NCI-H2107 (cell line): ENCODE measurements at places on chromosomes 7 and 10.

DNA sequence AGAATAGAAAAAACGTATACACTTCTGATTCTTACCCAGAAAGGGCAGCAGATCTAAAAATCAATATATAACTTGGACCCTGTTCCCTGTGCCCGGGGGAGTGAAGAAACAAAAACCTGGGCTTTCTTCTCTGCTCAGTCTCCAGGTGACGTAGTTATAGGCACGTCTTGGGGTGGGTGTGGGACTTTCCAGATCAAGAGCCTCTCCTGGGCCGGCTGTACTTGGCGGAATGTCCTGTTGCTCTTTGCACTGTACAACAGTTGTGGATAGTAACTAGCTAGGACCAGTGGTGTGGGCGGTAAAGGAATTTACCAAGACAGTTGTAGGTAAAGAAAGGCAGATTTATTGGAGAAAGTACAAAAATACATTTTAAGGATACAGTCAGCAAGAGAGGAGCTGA lies 40.4 kb upstream of the STEAP4 start:
- no peak for DNase-seq

DNA sequence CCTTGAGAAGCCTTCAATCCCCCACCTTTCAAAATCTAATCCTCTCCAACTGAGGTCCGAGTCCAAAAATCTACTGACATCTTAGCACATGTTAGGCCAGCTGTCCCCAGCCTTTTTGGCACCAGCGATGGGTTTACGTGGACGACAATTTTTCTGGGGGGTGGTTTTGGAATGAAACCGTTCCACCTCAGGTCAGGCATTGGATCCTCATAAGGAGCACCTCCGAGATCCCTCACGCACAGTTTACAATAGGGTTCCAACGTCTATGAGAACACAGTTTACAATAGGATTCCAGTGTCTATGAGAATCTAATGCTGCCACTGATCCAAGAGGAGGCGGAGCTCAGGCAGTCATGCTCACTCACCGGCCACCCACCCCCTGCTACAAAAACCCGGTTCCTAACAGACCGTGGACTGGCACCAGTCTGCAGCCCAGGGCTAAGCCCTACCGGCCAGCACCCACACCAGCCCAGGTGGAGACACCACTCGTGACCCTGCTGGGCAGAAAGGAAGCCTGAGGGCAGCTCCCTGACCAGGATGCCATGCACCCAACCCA lies 107.6 kb downstream of the DIP2C start:
- no peak for DNase-seq

GRCh38 chr7:30997316-30997715 lies 33.6 kb downstream of the GHRHR start:
- DNase-seq, result no peak

GRCh38 chr7:151432658-151433521 lies 7.1 kb downstream of the CRYGN start:
- DNase-seq, result no peak

GRCh38 chr7:131087756-131088658 lies 239.7 kb upstream of the MKLN1 start:
- DNase-seq, result no peak

DNA sequence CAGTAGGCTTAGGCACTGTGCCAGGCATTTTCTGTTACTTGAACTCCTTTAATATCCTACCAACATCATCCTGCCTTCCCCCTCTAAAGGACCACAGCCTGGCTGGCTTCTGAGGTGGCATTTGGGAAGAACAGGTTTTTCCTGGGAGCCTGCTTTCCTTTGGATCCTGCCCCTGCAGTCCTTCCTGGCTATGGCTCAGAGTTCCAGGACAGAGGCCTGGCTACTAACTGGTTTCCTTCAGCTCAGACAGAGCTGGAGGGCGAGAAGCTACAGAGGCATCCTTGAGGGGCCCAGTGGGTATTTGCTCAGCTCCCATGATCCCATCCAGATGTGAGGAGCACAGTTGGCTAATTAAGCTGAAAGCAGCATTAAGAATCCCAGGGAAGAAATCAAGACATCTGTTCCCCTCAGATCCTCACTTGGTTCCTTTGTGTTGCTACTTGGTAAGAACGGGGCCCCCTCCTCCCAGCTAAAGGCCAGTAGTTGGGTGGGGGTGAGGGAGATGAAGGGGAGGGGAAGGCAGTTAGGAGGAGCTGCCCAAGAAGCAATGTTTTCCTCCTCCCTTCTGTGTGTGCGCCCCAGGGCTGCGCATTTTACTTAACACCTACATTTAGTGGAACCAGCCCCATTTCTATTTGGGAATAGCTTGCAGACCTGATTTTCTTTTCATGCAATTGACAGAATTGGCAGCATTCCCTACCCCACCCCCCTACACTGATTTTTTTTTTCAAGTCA lies 142.6 kb upstream of the SORCS3 start:
- no peak for DNase-seq

DNA sequence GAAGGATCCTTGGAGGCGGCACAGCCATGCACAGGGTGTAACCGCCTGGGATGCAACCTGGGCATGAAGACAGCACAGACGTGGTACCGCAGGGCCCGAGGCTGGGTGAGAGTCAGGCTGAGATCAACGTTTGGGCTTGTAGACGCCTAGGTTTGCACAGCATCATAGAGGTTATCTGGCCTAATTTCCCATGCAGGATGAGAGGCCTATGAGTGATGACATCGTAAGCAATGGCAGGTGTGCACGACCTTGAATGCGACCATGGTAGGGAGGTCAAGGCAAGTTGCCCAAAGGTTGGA lies 7.5 kb downstream of the CALML3 start:
- DNase-seq, result no peak

DNA sequence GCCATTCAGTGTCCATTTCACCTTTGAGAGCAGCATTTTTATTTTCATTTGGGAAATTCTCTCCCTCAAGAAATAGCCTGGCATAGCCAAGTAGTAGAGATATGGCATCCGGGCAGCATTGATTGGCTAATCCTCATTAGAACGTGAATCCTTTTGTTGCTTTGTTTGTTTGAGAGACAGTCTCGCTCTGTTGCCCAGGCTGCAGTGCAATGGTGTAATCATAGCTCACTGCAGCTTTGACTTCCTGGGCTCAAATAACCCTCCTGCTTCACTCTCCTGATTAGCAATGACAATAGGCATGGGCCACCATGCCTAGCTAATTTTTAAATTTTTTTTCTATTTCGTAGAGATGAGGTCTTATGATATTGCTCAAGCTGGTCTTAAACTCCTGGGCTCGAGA lies 1174.9 kb upstream of the AUTS2 start:
- DNase-seq, result no peak

DNA sequence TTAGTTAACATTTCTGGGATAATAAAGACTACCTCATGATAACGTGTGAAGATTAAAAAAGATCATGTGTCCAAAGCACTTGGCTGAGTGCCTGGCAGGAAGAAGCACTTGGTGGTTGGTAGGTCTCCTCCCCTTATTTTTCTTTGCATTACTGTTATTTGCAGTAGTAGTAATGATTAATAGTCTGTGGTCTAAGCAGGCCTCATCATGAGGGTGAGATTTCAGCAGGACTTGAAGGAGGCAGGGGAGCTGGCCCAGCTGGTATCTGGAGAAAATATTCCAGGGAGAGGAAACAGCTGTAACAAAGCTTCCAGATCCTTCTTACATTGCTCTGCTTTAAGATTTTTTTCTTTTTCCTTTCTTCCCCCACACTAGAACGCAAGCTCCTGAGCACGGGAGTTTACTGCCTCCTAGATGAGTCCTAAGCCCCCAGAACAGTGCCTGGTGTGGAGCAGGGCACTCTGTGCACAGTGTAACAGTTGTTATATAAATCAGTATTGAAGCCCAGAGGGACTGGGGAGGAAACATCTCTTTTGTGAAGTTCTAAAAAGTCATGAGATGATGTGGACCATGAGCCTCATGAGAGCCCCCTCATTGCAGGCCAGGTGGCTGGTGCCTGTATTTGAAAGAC lies 31.1 kb upstream of the RHEB start:
- no peak for DNase-seq

DNA sequence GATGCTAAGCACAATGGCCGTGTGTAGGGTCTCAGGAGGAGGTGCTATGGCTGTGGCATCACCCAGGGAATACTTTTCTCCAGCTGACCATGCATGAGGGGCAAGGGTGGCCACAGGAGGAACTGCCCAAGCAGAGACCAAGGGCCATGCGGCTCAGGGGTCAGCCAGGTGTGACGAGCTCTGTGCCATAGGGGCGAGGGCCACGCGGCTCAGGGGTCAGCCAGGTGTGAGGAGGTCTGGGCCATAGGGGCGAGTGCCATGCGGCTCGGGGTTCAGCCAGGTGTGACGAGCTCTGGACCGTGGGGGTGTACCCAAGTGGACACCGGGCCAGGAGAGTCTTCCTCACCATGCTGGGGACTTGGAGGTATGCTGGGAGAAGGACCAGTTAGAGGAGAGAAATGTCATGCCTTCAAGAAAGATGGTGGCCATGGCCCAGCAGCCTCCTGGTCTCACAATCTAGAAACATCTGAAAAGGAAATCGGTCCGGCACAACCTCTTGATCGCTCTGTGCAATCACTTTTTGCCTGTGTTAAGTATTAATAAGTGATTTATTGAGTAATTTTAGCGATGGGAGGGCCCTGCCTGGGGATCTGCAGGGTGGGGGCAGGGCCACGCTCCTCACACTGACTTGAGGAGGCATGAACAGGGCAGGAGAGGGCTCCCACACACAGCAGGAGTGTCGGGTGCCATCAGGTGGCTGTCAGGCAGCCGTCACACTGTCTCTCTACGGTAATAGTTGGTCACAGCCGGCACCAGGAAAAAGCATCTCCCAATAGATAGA lies 265.0 kb downstream of the ADARB2 start:
- no peak for DNase-seq

- DNase-seq, result no peak
Observed at GRCh38 chr10:49285232-49285631, 13.7 kb upstream of the C10orf71 start.

DNA sequence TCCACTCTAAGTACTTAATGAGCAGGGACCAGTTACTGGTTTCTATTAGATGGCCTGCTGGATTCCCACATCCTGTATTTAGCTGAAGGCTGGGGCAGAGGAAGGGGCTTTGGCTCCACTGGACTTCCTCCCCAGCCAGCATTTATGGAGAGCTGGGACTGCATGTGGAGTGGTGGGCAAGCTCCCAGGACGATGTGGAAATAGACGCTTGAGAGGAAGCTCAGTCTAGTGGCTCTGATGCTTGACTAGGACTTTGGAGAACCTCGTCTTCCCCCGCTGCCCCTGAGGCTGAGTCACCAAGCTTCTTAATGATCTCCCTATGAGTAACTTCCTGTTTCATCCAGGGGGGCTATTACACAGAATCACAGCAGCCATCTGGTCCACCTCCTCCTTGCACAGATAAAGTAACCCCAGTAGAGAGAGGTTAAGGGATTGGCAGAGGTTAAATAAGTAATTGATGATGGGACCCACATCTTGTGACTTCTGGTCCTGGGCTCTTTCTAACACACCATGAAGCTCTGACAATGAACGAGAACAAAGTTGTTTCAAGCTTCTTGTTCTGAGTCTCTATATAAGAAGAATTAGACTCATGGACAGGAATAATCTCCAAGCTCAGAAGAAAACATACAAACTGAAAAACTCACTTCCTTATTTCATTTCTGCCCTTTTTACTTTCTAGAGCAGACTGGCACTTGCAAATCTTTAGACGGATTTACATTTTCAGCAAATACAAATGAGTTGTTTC lies 126.2 kb downstream of the PRPF18 start:
- no peak for DNase-seq

DNA sequence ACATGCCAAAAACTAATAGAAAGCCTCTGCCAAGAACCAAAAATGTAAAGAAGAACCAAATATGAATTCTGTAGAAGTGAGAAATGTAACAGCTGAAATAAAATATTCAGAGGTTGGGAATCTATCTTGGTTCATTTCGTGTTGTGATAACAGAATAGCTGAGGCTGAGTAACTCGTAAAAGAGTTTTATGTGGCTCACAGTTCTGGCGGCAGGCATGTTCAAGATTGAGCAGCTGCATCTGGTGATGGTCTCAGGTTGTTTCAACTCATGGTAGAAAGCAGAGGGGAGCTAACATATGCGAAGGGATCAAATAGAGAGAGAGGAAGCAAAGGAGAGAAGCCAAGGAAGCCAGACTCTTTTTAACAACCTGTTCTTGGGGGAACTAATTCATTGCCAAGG lies 717.2 kb downstream of the TNS3 start:
- DNase-seq, result no peak
